ENCODE measurements at places on chromosomes 4 and X. TPM values are rescaled to one million over a fixed set of nuclear protein-coding genes. Genes with fewer than 3 reads are reported as not detected.

The SMPX gene
- polyA plus RNA-seq: 1.5 TPM

The GRIA2 gene
- polyA plus RNA-seq: 0.25 TPM

The F8A2 gene
- polyA plus RNA-seq: not detected

The KIAA0232 gene
- 10.5 TPM for polyA plus RNA-seq

The TREX2 gene
- polyA plus RNA-seq: 1.2 TPM

The HMGN5 gene
- polyA plus RNA-seq: 8.2 TPM

The GYG2 gene
- 0.23 TPM for polyA plus RNA-seq

The HPGD gene
- 24.7 TPM for polyA plus RNA-seq

The L1CAM gene
- 0.64 TPM for polyA plus RNA-seq

The DCUN1D4 gene
- 24.1 TPM for polyA plus RNA-seq

The GABRG1 gene
- polyA plus RNA-seq: 0.02 TPM

The TLR6 gene
- polyA plus RNA-seq: 1.6 TPM
